ENCODE measurements at places on chromosomes 5 and 9.

DNA sequence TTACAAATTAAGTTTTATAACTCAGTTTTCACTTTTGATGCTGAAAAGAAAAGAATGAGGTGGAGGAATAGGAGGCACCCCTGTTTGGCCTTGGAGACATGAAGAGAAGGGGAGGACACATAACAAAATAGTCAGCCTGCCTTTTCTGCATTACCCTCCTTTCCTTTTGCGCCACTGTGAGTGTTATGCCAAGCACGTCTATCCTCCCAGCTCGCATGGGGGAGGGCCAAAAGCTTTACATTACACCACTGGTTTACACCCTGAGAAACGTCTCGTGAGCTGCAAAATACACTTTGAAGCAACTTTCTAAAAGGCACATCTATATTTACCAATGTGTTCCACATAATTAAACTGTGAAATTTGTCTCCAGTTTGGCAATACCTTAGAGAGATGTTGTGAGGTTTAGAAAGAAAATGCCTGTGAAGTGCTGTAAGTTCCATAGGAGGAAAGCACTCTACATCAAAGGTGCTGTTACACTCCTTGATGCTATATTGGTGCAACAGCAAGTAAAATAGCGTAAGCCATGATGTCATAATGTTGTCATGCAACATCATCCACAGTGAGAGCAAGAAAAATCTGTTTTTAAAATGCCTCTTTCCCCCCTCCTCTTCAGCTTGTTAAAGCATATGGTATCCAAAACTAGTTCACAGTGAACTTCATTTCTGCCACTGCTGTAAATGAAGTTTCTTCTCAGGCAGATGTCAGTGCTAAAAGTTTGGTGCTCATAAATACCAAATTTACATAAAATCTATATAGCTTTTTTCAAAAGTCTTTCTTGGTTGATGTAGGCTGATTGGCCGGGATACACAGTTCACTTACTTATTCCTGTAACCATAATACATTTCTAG, 50.3 kb downstream of the CETN3 start:
- no peak for DNase-seq

DNA sequence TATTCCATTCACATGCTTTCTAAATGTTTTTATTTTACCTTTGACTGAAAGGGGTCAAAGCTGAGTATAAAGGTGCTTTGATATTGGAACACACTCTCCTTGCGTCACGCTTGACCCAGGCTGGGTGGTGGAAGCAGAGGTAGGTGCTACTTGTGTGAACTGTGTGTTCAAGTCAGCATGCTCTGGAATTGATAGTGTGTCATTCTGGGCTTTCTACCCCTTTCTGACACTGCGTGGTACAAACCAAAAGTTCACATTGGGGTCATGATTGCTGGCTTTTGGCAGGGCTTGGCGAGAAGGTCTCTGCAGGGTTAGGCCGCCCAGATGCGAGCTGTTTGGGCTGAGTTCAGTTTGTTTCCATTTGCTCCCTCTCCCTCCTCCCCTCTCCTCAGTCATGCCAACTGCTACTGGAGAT, 131.8 kb downstream of the ADAMTSL1 start:
- DNase-seq, result peak; percentile 30

DNA sequence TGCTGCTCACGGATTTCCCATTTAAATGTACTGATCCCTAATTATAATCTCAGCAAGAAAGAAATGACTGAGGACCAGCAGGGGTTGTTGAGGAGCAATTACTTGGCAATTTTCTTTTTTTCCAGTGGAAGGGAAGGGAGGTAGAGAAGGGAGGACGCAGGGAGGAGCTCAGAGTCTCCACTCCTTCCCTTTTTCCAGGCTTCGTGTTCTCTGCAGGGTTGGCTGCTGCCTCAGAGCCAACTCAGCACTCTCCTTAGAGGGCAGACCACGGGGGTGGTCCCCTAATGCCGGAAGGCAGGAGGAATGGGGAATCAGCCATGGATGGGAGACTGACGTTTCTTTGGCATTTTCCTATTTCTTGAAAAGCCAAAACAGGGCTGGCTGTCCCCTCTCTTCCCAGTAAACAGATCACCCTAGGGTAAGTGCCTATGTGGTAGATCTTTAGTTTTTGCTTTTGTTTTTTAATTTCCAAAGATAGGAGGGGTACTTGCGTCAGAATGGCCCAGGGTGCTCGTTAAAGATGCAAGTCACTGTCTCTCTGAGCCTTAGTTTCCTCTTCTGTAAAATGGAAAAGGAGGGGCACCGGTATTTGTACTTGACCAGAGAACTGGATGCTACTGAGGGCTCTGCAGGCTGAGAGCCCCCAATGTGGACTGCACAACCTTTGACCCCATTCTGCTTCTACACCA, 39.6 kb upstream of the LCP2 start:
- DNase-seq, result no peak

DNA sequence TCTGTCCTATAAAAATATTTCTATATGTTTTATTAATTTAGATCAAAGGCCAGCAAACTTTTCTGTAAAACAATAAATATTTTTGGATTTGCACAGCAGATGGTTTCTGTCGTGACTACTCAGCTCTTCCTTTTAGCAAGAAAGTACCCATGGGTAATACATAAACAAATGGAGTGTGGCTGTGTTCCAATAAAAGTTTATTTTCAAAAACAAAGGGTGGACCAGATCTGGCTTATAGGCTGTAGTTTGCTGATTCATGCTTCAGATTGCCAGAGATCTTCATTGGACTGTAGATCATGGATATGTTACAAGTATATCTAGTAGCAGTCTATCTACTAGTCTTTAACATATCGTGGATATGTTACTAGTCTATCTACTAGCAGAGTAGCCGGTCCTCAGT, 590.5 kb downstream of the CSNK1G3 start:
- DNase-seq, result no peak

GRCh38 chr5:138755084-138755748, 2.0 kb downstream of the CTNNA1 start:
- DNase-seq, result no peak

DNA sequence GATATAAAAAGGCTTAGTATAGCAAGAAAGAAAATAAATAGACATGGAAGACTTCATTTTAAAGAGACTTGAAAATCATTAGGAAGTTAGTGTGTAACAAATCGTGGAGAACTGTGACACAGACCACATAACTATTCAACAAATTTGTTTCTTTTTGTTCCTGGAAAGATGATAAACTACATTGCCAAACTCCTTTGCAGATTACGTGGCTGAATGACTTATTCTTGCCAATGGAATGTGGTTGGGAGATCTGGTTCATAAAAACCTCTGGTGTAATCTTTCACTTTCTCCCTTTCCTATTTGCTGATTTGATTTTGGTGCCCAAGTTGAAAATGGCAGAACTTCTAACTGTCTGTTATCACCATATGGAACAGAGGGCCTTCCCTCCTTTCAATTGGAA, 328.9 kb upstream of the MEF2C start:
- peak; percentile 93 for DNase-seq

- DNase-seq, result no peak
Observed at GRCh38 chr9:133930682-133931485, 61.2 kb downstream of the VAV2 start.

DNA sequence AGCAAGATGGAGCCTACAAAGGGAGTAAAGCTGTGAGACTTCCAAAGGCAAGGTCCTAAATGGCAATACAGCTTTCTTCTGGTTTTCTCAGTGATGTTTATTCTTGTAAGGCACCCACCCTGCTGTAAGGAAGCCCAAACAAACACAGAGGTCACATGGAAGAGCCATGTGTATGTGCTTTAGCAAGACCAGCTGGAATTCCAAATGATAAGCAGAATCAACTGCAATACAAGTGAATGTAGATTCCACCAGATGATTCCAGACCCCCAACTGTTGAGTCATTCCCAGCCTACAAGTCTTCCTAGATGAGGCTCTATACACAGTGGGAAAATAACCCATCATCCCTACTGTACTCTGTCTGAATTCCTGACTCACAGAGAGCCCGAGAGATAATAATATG, 122.8 kb downstream of the DEPDC1B start:
- DNase-seq, result peak; percentile 35

DNA sequence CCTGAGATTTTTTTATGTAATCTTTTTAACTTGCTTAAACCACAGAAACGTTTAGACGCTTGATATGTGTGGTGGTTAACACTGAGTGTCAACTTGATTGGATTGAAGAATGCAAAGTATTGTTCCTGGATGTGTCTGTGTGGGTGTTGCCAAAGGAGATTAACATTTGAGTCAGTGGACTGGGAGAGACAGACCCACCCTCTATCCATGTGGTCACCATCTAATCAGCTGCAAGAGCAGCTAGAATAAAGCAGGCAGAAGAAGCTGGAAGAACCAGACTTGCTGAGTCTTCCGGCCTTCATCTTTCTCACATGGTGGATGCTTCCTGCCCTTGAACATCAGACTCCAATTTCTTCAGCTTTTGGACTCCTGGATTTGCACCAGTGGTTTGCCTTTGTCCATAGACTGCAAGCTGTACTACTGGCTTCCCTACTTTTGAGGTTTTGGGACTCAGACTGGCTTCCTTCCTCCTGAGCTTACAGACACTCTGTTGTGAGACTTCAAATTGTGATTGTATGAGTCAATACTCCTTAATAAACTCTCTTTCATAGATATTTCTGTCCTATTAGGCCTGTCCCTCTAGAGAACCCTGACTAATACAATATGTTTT, 816.0 kb upstream of the CDH9 start:
- peak; percentile 25 for DNase-seq

GRCh38 chr9:134854541-134854981, 26.0 kb upstream of the FCN2 start:
- DNase-seq, result no peak

- no peak for DNase-seq
Observed at GRCh38 chr5:130035388-130035787, 131.1 kb downstream of the CHSY3 start.

- DNase-seq, result no peak
Observed at GRCh38 chr5:139438707-139439012, 665 bp downstream of the DNAJC18 start.

DNA sequence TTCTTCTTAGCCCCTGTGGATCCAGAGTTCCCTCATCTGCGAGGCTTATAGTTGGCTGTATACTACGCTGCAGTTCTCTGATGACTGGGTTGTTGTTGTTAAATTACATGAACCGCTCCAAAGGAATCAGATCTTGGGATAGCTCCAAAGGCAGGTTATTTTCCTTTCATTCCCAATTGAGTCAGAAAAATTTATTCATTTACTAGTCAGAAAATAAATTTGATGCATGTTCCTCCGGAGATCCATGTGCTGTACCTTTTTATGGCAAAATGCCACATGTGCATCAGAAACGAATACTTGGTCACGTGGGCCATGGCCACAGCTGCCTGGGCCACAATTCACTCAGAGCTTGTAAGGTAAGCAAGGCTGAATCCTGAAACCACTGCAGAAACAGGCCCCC, 304.0 kb downstream of the NR2F1-AS1 start:
- DNase-seq, result peak; percentile 52

GRCh38 chr5:22542340-22542739, 310.8 kb downstream of the CDH12 start:
- DNase-seq, result no peak

DNA sequence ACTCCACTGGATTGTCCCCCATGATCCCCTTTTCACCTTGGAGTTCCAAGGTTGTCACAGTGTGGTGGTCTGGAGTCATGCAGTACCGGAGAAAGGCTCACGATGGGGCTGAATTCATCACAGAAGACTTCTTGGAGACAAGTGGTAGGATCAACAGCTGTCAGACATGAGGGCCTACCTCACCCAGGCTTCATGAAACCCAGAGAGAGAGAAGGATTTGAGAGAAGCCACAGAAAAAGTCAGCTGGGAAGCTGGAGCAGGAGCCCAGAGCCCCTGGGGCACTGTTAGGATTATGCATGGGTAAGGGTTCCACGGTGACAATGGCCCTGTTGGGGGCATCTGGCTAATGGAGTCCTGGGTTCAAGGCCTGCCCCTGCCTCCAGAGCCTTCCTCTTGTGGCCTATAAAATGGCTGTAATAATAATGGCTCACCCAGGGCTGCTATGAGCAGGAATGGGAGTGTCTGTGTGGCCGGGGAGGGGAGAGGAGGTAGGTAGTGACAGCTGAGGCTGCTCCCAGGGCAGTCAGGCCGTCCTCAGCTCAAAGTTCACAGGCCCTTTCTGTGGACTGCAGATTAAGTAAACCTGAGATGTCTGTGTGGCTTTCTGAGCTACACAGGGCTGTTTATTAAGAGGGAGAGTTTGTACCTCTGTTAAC, 910 bp downstream of the TRIM14 start:
- peak; percentile 28 for DNase-seq

DNA sequence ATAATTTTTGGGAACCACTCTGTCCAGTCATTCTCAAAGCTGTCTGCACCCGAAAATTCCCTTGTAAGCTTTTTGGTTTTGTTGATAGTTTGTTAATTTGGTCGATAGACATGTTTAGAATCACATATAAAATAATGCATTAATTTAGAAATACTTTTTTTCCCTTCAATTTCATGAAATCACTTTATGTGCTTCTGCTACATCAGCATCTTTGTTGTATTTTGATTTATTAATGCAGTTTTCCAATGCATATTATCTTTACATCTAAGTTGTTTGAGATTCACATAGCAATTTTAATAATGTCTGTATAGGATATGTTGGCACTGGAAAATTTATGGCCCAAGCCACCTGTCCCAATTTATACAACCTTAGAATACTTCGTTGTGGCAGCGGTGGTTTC, 60.6 kb upstream of the SV2C start:
- DNase-seq, result no peak

DNA sequence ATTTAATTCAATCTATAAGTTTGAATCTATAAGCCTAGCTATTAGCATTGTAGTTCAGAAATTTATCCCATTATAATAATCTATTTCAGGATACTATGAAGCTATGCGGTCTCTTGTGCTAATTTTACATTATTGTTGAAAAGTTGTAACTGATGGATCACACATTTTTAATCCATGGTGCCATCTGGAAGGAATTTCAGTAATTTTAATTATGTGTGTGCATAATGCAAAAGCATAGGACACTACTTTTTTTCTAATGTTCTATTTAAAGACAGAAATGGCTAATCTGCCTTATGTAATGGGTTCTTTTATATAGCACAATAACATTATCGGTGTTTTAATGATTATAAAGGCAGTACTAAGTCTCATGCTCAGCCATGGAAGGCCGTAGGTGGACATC, 90.6 kb downstream of the HOMER1 start:
- peak; percentile 25 for DNase-seq

- peak; percentile 92 for DNase-seq
Observed at GRCh38 chr9:4674783-4675182, 4.6 kb upstream of the CDC37L1 start.

GRCh38 chr9:106896695-106897094, 33.7 kb downstream of the ZNF462 start:
- DNase-seq, result no peak

DNA sequence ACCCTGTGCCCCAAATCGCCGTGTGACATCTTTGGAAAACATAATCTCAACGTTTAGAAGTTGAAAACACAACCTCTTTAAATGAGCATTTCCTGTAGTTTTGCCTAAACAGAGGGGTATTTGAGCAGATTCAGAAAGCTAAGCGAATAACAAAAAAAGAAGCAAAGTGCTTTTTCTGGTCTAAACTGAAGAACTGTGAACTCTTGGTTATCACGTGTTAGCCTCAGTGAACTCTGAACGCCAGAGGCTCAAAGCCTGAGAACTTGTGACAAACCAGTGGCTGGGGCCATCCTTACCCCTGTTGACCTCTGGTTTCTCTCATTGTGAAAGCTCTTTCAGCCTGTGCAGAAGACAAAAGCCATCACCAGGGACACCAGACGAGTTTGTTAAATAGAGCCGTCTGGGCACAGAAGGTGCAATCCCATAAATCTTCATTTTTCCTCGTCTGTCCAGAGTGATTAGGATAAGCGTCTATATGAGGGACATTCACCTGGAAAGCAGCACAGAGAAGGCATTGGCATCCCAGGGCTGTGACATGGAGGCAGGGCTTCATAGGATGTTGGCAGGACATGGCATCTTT, 61.4 kb upstream of the ICE1 start:
- DNase-seq, result no peak

Measured in fibroblast of upper back skin (primary cell).